ENCODE measurements at places on chromosomes 3 and 15.

- DNase-seq, result peak; percentile 4
These were observed 668.8 kb upstream of the ADAMTS9 start for GRCh38 chr3:65356331-65357248.

DNA sequence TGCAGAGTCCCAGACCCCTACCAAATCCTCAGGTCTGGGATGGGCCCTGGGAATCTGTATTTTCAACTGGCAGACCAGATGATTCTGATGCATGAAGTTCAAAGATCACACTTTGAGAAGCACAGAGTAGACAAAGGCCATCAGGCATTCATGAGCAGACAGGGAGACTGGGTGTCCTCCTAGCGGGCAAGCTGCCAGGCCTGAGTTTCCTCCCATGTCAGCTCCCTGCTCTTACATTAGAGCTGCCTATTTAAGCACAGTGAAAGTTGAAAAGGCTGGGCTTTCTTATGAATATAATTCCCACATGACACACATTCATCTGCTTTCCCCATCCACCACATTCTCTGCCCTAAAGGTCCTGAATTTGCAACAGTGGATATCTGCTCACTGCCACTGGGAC lies 14.0 kb downstream of the CAPN3 start:
- DNase-seq, result peak; percentile 24

DNA sequence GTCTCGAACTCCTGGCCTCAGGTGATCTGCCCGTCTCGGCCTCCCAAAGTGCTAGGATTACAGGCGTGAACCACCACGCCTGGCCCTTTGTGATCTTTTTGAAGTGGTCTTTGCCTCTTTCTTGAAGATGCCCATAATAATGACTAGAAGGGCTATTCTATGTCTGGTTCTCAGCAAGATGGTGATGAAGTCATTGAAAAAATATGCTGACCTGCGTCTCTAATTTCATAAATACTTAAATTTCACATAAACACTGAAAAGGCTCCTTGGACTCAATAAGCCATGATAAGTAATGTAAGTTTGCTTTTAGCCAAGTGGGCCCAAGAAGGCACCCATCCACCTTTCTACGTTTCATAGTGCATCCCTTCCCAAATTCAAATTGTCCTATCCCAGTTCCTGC lies 775 bp upstream of the MAPK6 start:
- DNase-seq, result no peak

GRCh38 chr3:191094057-191094845 lies 104.8 kb upstream of the OSTN start:
- no peak for DNase-seq

GRCh38 chr15:22942306-22942855 lies 37.8 kb downstream of the CYFIP1 start:
- DNase-seq, result no peak

DNA sequence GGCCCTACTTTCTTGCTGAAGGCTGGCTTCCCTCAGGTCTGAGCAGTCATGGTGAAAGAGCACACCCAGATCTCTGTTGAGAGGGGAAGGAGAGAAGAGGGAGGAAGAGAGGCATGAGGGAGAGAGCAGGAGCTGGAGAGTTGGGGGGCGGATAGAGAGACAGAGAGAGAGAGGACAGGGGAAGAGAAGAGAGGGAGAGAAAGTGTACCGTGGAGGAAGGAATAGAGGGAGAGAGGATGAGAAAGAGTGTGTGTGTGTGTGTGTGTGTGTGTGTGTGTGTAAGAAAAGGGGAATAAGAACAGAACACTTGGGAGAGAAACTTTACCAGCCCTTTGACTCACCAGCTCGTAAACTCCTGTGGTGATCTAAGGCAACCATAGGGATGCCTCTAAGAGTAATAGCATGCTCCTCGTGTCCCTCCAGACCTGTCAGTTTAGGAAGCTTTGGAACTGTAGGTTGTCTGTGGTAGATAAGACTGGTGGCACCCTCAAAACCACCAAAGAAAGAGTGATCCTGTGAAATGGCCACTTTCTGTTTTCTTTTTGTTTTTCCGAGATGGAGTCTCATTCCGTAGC lies 18.2 kb downstream of the ZNF592 start:
- DNase-seq, result peak; percentile 70

DNA sequence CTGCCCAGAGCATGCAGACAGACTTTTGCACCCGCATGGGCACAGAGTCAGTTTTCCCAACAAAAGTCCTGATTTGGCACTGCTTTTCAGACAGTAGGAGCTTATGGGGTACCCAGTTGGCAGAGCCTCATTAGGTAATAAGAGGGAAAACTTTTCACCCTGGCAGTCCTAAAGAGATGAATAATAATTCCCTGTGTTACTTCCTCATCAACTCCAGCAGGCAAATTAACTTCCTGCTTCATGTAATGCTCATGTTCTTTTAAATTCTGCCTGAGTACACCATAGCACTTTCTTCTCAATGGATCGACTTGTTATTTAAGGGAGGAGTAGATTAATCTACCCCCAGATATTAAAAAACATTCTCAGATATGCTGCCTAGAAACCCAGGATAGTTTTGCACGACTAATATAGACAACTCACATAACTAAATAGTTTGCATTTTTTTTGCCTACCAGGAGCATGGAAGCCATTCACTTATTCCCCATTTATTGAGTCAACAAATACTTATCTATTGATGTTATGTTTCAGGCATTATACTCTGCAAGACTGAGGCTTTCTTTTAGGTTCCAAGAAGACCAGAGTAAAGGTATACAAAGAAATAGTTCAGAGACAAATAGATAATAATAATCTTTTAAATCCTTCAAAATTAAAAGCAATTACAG lies 214.5 kb downstream of the KCNMB2 start:
- no peak for DNase-seq

GRCh38 chr3:177498037-177498857 lies 301.0 kb upstream of the TBL1XR1 start:
- no peak for DNase-seq

DNA sequence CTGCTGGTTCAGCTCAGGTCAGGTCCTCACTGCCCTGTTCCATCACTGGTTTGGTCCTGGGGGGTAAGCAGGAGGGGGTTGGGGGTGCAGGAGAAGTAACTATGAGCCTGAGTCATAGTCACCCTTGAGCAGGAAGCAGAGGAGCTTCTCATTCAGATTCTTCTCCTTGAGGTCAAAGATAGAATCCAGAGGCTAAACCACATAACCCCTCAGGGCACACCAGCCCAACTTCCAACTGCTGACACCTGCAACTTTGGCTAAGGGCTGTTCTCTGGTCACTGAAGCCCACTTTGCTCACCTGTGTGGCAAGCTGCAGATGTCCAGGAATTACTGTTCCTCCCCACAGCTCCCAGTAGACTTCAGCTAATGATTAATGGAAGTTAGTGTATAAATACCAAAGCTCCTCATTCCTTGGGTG lies 48.8 kb upstream of the LRRFIP2 start:
- DNase-seq, result peak; percentile 57

DNA sequence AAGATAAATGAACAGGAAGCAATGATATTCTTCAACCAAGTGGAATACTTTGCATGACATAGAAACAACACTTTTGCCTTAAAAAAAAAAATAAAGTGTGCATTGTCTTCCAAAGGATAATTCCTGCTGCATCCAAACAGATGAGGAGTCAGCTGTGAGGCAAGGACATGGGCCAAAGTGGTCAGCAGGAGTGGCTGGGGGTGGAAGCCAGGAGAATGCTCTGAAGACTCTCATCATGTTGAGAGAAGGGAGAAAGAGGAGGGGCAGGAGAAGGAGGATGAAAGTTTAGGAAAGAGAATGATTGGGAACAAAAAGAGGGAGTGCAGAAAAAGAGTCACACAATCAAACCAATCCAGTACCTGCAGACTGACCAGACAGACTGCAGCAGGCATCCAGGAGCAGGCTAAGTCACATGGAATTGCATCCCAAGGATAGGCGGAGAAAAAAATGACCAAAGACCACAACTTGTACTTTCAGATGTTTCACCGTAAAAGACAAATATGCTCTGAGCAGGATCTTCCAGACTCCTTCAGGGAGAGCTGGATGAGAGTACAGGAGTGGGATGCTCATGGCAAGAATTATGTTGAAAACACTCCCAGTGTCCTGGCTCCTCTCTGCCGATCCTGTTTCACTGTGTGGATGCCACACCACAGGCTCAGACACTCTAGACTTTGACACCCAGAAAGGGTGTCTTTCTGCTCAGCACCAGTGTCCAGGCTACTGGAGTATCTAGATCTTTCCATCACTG lies 11.9 kb downstream of the ABI3BP start:
- DNase-seq, result no peak

Measured in hematopoietic multipotent progenitor cell treated with erythropoietin and hydrocortisone succinate and interleukin-3 and kit ligand, for 4 days (in vitro differentiated cells).